Smooth muscle cell of the umbilical artery (primary cell): ENCODE measurements at places on chromosomes 3 and 15. TPM values are rescaled to one million over a fixed set of nuclear protein-coding genes. Genes with fewer than 3 reads are reported as not detected.

KAT2B gene
- 4.8 and 6.8 TPM in 2 replicates for total RNA-seq

TERC gene
- total RNA-seq, result 21.7 and 295 TPM in 2 replicates

FSTL1 gene
- 2,093 and 2,453 TPM in 2 replicates for total RNA-seq

ACTC1 gene
- total RNA-seq, result 0.30 TPM in 1 of 2 replicates, not detected in the other

RCN2 gene
- 132 and 138 TPM in 2 replicates for total RNA-seq

GOLGA8T gene
- not detected in 2 replicates for total RNA-seq

GP5 gene
- total RNA-seq, result 0.14 and 0.59 TPM in 2 replicates

REC114 gene
- not detected in 2 replicates for total RNA-seq

TLE3 gene
- total RNA-seq, result 31.2 and 74.2 TPM in 2 replicates

ZNF662 gene
- total RNA-seq, result 1.1 and 1.2 TPM in 2 replicates

ZNF860 gene
- total RNA-seq, result 0.28 and 0.59 TPM in 2 replicates

KBTBD12 gene
- not detected in 2 replicates for total RNA-seq

ALPK3 gene
- total RNA-seq, result 0.89 and 9.8 TPM in 2 replicates

TMEM40 gene
- total RNA-seq, result not detected in 2 replicates

MAP1A gene
- 60.0 and 132 TPM in 2 replicates for total RNA-seq

C3orf33 gene
- total RNA-seq, result 2.9 and 3.3 TPM in 2 replicates

DNAH12 gene
- total RNA-seq, result 0.37 and 0.59 TPM in 2 replicates

FRMD4B gene
- total RNA-seq, result under 0.01 and 0.88 TPM in 2 replicates

FOXB1 gene
- not detected in 2 replicates for total RNA-seq

SSUH2 gene
- 0.05 TPM in 1 of 2 replicates, not detected in the other for total RNA-seq

MGLL gene
- total RNA-seq, result 8.9 and 25.0 TPM in 2 replicates

HDC gene
- not detected in 2 replicates for total RNA-seq

SNTN gene
- total RNA-seq, result not detected in 2 replicates

OXSR1 gene
- total RNA-seq, result 31.2 and 58.2 TPM in 2 replicates

CEP97 gene
- total RNA-seq, result 16.2 and 16.3 TPM in 2 replicates

GRIP2 gene
- under 0.01 and 0.09 TPM in 2 replicates for total RNA-seq

RGMA gene
- total RNA-seq, result 0.32 TPM in 1 of 2 replicates, not detected in the other

GUCA1C gene
- not detected in 2 replicates for total RNA-seq

TP63 gene
- not detected in 2 replicates for total RNA-seq
